Kidney glomerular epithelial cell (primary cell): ENCODE measurements at places on chromosomes 5 and 9.

DNA sequence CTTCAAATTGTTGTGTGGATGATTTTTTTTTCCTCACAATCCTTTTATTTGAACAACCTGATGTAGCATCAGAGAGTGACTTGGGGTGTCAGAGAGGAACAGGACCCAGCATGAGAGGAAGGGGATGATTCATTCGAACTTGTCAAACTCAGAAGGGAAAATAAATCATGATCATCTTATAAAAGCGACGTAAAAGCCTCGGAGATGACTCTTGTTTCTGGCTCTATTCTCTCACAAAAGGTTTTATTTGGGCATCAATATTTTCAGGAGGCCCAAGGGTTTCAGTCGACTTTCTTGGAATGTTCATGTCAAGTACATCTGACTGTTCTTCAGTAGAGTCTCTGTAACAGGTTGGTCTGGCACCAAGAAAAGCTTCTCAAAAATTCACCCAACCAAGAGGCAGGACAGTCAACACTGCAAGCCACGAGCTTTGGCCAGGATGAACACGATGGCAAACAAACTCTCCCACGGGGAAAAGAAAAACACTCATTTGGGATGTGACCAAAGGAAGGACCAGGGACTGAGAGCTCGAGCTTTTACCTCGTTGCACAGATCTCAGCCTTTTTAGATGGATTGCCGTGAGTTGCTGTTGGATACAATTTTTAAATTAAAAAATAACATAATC, 55.1 kb downstream of the ANKH start:
- no peak for DNase-seq

- DNase-seq: no peak
Measured at GRCh38 chr9:21367957-21368356, at the start of gene IFNA13. TSS of gene IFNA13 (minus strand) at chr9:21368057. CDS start at chr9:21368010, 47 bp downstream.

DNA sequence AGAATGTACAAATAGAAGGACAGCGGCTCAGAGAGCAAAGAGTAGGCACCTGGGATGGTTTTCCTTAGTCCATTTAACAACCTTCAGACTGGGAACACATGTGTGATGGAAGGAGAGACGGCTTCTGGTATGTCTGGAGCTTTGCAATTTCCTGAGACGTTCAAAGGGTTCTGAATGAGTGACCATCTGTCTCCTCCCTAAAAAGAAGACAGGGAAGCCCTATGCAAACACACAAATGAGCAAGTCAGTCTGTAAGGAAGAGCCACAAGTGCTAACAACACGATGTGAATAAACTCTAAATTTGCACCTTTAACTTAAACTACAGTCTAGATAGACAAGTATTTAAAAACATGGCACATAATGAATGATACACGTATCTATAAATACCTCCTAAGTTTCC, 391.0 kb downstream of the ICE1 start:
- DNase-seq: no peak

DNA sequence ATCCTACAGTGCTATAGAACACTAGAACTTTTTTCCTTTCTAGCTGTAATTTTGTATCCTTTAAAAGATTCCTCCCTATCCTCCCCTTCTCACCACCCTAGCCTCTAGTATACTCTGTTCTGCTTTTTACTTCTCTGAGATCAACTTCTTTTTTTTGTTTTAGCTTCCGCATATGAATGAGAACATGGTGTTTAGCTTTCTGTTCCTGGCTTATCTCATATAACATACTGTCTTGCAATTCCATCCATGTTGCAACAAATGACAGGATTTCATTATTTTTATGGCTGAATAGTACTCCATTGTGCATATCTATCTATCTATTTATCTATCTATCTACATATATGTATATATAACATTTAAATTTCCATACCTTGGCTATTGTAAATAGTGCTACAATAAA, 126.0 kb upstream of the MAN2A1 start:
- DNase-seq: no peak

DNA sequence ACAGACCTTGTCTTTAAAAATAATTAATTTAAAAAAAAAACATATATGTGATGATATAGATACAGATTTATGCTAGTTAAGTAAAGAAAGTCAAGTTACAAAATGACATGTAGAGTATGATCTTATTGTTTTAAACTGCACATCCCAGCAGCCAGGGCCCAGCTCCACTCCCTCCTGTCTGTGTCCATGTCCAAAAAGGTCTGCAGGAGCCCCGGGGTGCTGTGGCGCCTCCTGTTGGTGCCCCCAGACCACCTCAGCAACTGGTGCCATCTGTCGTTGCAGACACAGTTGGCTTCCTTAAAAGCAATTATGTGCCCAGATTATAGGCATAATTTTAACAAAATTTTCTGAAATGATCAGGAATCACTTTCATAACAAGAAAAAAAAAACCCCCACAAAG, 33.3 kb downstream of the IPPK start:
- no peak for DNase-seq
